ENCODE measurements at places on chromosomes 3 and 15.

- DNase-seq = no peak
These were observed 61.4 kb upstream of the ST8SIA2 start for GRCh38 chr15:92332125-92332899.

GRCh38 chr15:75508840-75509532, 57.5 kb upstream of the SIN3A start:
- no peak for DNase-seq

GRCh38 chr15:92889390-92890107, 10.6 kb upstream of the CHD2 start:
- DNase-seq = no peak

GRCh38 chr3:61733876-61734275, 172.5 kb downstream of the PTPRG start:
- DNase-seq = no peak

DNA sequence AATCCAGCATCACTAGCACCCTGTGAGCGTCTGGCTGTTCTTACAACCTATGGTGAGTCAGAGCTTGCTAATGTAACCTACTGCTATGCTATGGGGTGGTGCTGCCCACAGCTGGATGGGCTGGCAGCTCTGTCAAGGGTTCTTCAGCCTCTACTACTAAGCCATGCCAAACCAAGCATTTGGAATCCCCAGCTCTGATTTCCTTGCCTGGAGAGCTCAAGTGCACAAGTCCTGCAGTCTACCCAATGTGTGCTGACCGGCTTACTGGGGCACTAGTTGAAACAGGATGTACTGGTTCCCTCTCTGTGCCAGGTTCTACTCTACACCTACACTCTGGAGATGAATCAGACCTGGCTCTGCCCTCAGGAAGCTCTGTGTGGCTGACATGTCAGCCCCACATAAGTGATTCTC, 4.2 kb downstream of the TEX264 start:
- no peak for DNase-seq

DNA sequence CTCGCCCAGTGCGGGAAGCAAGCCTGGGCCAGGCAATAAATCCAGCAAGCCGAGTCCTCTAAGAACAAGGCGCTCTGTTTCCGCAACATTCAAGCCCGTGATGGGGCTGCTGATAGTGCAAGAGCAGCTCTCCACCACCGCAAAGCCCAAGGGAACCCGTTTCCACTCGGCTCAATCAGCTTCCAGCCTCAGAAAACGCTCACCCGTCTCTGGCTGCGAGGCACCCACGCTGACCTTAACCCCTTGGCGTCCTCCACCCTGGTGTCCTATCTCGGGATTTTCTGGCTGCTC, 17.8 kb downstream of the SPATA12 start:
- no peak for DNase-seq

GRCh38 chr3:11632564-11632963, 11.2 kb downstream of the VGLL4 start:
- no peak for DNase-seq

- no peak for DNase-seq
These were observed 43.7 kb downstream of the RGMA start for GRCh38 chr15:93045191-93045785.

GRCh38 chr3:65245133-65246063, 557.6 kb upstream of the ADAMTS9 start:
- DNase-seq = no peak

DNA sequence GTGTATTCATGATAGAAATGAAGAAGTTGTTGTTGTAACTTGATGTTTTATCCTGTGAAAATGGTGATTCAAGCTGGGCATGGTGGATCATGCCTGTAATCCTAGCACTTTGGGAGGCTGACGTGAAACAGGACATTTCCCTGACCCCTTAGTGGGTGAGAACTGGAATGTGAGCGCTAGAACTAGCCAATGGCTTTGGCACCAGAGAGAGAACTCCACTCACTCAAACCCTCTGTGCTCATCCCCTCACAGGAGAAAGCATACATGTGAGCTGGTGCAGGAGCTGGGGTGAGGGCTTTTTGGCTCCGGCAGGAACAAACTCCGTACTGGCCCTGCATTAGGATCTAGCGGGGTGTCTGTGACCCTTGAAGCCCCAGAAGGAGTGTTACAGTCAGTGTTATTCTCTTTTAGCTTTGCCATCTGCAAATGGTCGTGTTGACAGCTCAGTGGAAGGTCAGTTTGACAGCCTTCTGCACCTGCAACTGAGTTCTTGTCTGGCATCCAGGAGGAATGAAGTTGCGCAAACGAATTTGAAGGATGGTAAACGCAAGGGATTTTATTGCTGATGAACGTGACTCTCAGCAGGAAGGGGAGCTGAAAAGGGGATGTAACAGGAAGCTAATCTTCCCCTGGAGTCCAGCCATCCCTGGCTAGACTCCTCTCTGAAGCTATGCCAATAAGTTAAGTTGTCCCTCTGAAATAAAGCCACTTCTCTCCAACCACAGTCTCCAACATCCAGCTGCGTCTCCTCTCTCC, 1016.6 kb upstream of the CADM2 start:
- DNase-seq = no peak

- no peak for DNase-seq
These were observed 30.9 kb upstream of the CLK3 start for GRCh38 chr15:74584779-74585178.

- DNase-seq = no peak
These were observed 229.0 kb downstream of the THSD4 start for GRCh38 chr15:71344316-71344715.

- DNase-seq = no peak
These were observed 164.1 kb upstream of the NSMCE3 start for GRCh38 chr15:29433507-29434248.

DNA sequence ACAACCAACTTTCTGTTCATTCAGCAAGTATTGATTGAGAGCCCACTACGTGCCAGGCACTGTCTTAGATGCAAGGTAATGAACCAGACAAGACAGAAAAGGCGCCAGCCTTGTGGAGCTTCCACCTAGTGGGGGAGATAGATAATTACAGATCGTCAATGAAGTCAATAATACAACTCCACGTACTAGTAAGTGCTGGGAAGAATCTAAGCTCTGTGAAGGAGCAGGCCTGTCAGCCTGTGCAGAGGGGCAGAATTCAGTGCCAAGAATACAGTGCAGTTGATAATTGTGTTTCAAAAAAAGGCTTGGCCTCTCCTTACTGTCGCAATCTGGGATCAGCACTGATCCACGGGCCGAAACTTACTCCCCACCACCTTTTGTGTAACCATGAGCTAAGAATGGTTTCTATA, 186.3 kb downstream of the FEZF2 start:
- no peak for DNase-seq

DNA sequence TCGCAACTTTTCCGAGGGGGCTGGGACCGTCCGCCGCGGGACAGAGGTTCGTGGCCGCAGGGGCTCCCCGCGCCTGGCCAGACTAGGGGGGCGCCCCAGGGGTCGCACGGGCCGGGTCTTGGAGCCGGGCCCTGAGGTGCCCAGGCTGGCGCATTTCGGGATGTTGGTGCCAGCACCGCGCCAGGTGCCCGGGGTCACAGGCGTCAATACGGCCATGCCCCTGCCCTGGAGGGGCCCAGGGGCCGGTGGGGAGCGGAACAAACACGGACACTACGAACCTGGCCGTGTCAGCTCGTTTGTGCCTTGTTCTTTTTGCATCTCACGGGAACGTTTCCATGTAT, 366 bp downstream of the TM6SF1 start:
- DNase-seq = no peak

DNA sequence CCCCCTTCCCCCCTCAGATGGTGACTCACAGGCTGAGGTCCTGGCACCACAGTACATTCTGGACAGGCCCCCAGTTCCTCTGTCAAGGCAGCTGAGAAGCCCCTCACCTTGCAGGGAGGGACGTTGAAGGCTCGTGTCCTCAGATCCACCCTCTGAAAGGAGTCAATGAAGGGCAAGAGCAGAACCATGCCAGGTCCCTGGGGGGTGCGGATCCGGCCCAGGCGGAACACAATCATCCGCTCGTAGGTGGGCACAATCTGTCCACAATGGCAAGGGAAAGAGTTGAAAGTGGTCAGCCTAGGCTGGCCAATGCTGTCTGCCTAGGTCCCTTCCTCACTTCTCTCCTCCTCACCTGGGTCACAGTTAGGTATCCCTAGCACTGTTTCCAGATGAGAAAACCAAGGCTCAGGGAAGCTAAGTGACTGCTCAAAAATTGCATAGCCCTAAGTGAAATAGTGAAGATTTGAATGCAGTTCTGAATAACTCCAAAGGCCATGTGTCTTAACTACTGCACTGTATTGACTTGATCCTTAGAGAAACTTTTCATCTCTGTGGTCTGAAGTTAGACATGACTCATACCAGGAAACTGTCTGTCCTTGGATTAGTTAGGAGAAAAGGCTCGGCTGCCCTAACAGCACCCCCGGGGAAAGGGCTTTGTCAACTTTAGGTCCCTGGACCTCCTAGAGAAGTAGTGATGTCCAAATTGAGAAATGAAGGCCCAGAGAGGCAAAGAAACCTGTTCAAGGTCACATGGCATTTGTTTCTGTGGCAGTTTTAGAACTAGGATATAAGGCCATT, 2.9 kb downstream of the STOML1 start:
- no peak for DNase-seq

GRCh38 chr3:151911462-151911861, 38.0 kb downstream of the SUCNR1 start:
- no peak for DNase-seq

DNA sequence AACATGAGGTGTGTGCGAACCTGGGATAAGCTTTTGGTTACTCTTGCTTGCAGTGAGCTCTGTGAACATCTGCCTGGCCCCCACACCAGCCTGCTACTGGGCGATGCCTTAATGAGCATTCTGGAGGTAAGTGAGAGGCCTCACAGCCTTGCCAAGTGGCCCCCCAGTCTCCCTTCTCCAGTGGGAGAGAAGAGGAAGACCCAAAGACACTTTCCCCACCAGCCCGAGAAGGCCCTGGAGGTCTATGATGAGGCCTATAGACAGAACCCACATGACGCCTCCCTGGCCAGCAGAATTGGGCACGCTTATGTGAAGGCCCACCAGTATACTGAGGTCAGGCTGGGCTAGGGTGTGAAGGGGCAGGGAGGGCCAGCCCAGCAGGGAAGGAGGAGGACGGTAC, 22.5 kb downstream of the TTC21A start:
- DNase-seq = no peak

GRCh38 chr3:98240131-98240530, 23.9 kb upstream of the OR5H6 start:
- DNase-seq = no peak

- DNase-seq = no peak
These were observed 741.0 kb downstream of the MCTP2 start for GRCh38 chr15:94972314-94972713.

DNA sequence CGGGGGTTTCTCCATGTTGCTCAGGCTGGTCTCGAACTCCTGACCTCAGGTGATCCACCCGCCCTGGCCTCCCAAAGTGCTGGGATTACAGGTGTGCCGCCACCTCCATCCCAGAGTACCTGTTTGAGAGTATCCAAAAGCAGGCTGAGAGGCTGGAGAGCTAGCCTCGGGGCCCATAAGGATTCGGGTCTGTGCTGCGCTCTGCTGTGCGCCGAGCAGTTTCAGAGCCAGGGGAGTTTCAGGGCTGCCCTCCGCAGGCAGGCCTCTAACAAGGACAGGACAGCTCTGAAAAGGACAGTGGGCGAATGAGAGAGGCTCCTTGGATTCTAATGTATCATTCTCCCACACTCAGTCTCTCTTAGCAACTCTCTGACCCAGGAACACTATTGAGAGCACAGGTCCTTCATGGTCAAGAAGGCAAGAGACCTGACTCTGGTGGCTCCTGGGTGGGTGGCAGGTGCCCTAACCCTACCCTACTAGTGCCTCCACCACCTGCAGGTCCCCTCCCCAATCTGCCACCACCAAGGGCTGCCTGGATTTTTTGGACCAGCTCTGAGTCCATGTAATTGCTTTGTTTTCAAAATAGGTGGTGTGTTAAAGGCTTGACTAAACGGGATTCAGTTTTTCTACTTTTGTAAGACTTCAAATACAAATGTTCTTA, 27.8 kb downstream of the MAGEF1 start:
- DNase-seq = no peak

DNA sequence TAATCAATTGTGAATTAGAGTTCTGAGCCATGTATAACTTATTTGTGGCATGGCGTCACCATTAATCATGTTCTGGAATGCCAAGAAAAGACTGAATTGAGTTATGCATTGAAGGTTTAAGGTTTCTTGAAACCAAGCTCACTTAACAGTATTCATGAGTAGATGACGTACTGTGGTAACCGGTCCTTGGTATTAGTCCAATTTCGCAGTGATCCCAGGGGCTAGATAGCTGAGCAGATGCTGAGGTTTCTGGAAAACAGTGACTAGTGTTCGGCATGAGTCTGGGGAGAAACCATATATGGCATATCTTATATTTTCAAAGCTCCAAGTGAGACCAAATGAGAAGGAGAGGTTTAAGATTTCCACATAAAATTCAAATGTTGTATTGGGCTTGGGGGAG, 218.3 kb upstream of the LYSMD4 start:
- DNase-seq = no peak

- peak; percentile 15 for DNase-seq
These were observed 71.8 kb downstream of the SYNPR start for GRCh38 chr3:63349583-63350573.

DNA sequence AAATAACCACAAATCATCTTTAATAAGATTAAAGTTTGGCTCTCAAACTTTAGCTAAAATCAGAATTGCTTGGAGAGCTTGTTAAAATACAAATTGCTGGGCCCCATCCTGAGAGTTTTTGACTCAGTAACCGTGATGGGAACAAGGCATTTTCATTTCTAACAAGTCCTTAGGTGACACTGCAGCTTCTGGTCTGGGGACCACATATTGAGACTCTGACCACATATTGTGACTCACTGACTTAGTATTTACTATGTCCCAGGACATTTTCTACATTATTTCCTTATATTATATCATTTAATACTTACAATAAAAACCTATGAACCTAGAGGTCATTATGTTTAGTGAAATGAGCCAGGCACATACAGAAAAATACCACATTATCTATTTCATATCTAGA, 164.5 kb downstream of the ZMAT3 start:
- no peak for DNase-seq

DNA sequence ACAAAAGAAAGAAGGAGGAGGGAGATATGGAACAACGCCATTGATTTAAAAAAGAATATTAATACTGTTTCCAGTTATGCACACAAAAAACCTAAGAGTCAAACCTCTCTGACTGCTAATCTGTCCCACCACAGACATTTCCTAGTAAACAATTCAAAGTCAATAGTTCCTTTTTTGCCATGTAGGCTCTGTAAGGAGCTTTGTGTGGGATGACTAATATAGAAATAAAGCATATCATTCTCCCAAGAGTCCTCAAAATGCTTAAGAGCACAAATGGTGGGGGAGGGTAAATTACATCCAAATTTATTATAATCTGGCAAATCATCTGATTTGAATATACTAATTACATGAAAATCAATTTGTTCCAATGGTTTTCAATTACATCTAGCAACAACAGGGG, 155.9 kb upstream of the CNTN4 start:
- no peak for DNase-seq
